ENCODE measurements at places on chromosomes 12 and 14.

- DNase-seq, result no peak
These were observed 19.5 kb downstream of the SERPINA3 start for GRCh38 chr14:94631536-94632304.

GRCh38 chr12:53211476-53212381, 4.7 kb upstream of the ITGB7 start:
- no peak for DNase-seq

GRCh38 chr12:95601091-95601961, 50.0 kb upstream of the USP44 start:
- no peak for DNase-seq

DNA sequence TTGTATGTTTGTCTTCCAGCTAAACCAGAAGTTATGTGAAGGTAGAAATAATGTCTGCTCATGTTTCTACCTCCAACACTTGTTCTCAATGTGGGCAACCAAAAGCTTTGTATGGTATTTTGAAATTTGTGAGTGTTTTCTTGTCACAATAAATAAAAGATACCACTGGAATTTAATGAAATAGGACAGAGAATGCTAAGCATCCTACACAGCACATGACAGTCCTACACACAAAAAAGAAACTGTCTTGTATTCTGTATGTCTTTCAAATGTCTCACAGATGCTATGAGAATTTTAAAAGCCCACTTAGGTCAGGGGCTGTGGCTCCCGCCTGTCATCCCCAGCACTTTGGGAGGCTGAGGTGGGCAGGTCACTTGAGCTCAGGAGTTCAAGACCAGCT, 68.9 kb downstream of the RALGAPA1 start:
- DNase-seq, result no peak

- DNase-seq, result no peak
These were observed 1.7 kb downstream of the ZNF410 start for GRCh38 chr14:73888460-73888725.
